ENCODE measurements at places on chromosomes 5 and 9.
A peak's percentile ranks its signal among the peaks of the same experiment; 100 is the strongest.

DNA sequence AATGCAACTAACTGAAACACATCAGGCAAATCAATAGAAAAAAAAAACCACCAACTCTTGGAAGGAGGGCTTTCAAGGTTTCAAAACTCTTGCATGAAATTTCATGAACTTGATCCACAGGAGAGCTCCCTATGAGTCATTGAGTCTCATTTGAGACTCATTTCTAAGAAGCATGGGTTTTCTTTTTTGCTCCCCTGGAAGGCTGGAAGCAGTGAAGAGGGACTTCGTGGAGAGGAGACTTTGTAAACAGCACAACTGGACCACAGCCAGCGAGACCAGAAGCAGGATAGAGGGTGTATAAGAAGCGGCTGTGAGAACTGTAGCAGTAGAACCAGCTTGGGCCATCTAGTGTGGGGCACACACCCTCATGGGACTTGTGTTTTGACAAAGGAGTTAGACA is 41.2 kb upstream of the RAPGEF1 start:
- no peaks in the 10 kb centered on the region for H3K27me3 ChIP-seq
- no peak overlapping the region for H3K4me3 ChIP-seq
- H3K36me3 ChIP-seq = no peaks in the 10 kb centered on the region
- no peak for DNase-seq

- no peak for DNase-seq
- no peak overlapping the region for H3K4me3 ChIP-seq
- no peaks in the 10 kb centered on the region for H3K36me3 ChIP-seq
- no peaks in the 10 kb centered on the region for H3K4me1 ChIP-seq
- no peaks in the 10 kb centered on the region for H3K27me3 ChIP-seq
Measured at GRCh38 chr9:125375820-125376219, 114.2 kb downstream of the GAPVD1 start.

DNA sequence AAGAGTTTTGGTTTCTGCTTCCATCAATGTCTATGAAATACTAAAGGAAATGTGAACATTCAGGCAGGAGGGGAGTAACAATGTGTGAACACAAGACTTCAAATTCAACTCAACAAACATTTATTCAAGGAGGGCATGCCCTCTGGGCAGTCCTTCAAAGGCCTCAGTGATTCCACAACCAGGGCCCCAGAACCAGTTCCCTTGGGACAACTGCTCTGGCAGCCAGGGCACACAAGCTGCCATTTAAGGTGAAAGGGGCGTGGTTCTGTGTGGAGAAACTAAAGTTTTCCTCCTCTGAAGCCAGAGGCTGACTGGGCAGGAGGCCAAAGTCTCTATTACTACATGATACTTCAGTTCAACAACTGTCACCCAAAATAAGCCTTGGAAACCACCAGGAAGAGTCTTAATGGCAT is 3.2 kb downstream of the RBM18 start:
- H3K27me3 ChIP-seq = no peaks in the 10 kb centered on the region
- H3K4me1 ChIP-seq = 0 out of 2 replicates have a peak, but pooled peaks cover 3% of the 10 kb centered on the region
- H3K36me3 ChIP-seq = no peaks in the 10 kb centered on the region
- H3K4me3 ChIP-seq = no peak overlapping the region
- H3K27ac ChIP-seq = no peak overlapping the region

DNA sequence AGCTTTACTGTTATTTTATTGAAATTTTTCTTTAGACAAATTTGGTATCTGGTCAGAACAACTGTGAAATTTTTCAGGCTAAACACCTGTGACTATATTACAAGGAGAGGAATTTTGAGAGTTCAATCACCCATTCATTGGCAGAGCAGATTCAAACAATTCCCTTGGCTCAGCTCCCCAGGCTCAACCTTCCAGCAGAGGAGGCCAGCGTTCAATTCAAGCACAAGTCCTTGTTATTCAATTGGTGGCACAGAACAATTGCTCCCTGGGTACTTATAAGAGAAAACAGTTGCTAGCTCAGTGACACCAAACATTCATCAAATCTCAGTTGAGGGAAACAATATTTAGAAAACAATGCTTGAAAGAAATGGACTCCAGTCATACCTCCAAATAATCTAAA is 83.3 kb downstream of the SUSD1 start:
- H3K4me1 ChIP-seq = 0 out of 2 replicates have a peak, but pooled peaks cover 11% of the 10 kb centered on the region
- no peaks in the 10 kb centered on the region for H3K27me3 ChIP-seq
- no peaks in the 10 kb centered on the region for H3K36me3 ChIP-seq
- H3K27ac ChIP-seq = no peak overlapping the region
- H3K4me3 ChIP-seq = no peak overlapping the region

DNA sequence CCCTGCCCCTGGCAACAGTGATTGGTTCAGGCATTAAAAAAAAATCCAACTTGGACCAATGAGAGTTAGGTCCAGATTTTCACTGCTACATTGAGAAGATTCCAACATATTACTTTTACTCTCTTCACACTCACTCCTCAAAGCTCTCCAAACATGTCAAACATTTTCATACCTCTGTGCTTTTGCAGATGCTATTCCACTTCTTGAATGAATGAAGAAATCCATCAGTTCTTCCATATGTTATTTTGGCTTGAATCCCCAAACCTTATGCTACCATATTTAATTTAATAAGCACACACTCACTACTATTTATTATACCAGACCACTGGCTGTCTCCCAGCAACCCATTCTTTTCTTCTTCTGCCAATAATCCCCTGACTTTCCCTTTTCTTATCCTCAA is 87.1 kb downstream of the PPP2R2B start:
- no peak for DNase-seq
- no peak overlapping the region for H3K27ac ChIP-seq
- H3K27me3 ChIP-seq = no peaks in the 10 kb centered on the region
- H3K36me3 ChIP-seq = no peaks in the 10 kb centered on the region

DNA sequence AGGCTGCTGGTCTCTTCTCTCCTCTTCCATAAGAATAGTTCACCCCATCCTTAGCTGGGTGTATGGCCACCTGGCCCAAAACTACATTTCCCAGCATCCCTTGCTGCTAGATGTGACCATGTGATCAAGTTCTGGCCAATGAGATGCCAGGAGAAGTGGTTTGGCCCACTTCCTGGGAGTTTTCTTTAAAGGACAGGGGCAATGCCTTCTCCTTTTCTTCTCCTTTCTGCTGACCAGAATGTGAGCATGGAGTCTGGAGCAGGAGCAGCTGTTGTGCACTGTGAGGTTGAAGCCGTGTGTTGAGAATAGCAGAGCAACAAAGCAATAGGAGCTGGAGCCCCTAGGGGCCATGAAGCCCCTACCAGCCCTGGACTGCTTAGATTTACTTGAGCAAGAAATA is 36.8 kb downstream of the C9orf50 start:
- no peaks in the 10 kb centered on the region for H3K27me3 ChIP-seq
- H3K4me3 ChIP-seq = no peak overlapping the region
- H3K36me3 ChIP-seq = no peaks in the 10 kb centered on the region
- DNase-seq = peak; percentile 88
- H3K27ac ChIP-seq = peak overlapping the region; percentile 42

DNA sequence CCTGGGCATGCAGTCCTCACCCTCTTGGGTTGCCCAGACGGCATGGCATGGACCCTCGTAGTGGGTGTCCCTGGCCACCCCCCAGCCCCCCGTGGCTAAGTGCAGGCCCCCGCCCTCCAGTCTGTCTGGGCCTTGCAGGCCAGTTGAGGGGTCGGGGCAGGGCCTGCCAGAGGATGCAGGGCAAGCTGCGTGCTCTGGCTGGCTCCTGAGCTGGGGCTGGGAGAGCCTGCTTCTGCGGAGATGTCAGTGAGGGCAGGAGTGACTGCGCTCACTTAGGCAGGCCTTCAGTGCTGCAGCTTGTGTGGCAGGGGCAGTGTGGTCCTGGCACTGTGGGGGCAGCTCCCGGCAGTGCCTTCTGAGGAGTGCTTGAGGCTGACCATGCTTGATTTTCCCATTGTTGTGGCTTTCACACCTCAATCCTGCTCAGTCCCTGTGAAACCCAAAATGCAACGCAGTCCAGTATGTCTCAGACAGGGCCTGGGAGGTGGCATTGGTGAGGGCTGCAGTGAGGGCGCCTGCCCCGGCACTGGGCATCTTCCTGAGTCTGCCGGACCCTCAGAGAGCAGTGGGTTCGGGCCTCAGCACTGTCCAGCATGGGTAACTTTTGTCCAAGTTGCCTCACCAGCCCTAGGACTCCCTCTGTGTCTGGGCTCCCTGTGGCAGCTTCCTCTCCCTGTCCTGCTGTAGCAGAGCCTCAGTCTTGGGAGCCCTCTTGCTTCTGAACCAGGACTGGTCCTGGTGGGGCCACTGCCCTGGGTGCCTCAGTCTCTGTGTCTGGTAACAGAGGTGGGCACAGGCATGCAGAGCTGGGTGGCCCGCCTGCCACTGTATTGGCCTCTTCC is 93.0 kb downstream of the PHF2 start:
- H3K27me3 ChIP-seq = no peaks in the 10 kb centered on the region
- H3K36me3 ChIP-seq = no peaks in the 10 kb centered on the region
- no peak for DNase-seq
- no peak overlapping the region for H3K4me3 ChIP-seq
- no peaks in the 10 kb centered on the region for H3K4me1 ChIP-seq

- peaks cover 19% of the 10 kb centered on the region for H3K4me1 ChIP-seq
- no peak for DNase-seq
- no peaks in the 10 kb centered on the region for H3K36me3 ChIP-seq
- no peak overlapping the region for H3K27ac ChIP-seq
- no peak overlapping the region for H3K4me3 ChIP-seq
- H3K27me3 ChIP-seq = no peaks in the 10 kb centered on the region
Measured at GRCh38 chr9:105502276-105502675, 54.4 kb downstream of the FSD1L start.

DNA sequence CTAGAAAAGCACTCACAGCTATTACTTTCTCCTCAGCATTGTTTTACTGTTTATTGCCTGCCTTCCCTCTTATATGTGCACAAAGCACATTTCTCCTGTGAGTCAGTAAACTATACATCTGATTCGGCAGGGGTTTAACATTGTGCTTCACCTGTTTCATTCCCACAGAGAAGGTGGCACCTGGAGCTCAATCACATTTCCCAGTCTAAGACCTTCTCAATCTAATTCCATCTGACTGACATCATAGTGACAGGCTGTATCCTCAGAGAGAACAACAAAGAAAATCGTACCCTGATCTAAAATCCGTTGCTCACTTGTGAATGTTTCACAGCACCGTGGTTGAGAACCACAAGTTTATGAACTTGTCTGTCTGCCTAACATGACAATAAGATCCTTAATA is 92.4 kb upstream of the CAST start:
- H3K27ac ChIP-seq = no peak overlapping the region
- no peak for DNase-seq
- H3K36me3 ChIP-seq = no peaks in the 10 kb centered on the region
- peaks cover 2% of the 10 kb centered on the region for H3K27me3 ChIP-seq

- no peak for DNase-seq
- 0 out of 2 replicates have a peak, but pooled peaks cover 3% of the 10 kb centered on the region for H3K36me3 ChIP-seq
- H3K4me3 ChIP-seq = no peak overlapping the region
- no peaks in the 10 kb centered on the region for H3K4me1 ChIP-seq
- no peak overlapping the region for H3K27ac ChIP-seq
- H3K27me3 ChIP-seq = no peaks in the 10 kb centered on the region
Measured at GRCh38 chr5:37054391-37054790, 177.8 kb downstream of the NIPBL start.

DNA sequence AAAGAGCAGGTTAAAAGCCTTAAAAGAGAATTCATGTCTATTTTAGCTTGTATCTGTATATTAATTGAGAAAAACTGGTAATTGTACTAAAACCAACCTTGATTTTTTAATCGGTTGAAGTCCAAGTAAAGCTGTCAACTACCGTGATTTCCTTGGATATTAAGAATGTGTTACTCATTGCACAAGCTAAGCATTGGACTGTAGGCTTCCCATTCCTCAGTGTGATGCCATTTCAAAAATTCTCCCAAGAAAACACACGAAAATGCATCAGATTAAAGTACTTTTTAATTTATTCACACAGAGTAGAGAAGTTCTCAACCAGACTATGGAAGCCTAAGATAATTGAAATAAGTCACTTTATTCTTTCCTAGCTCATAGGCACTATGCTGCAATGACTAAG is 761.4 kb upstream of the TYRP1 start:
- no peaks in the 10 kb centered on the region for H3K36me3 ChIP-seq
- H3K27me3 ChIP-seq = no peaks in the 10 kb centered on the region
- no peak overlapping the region for H3K4me3 ChIP-seq
- DNase-seq = no peak
- H3K4me1 ChIP-seq = no peaks in the 10 kb centered on the region

DNA sequence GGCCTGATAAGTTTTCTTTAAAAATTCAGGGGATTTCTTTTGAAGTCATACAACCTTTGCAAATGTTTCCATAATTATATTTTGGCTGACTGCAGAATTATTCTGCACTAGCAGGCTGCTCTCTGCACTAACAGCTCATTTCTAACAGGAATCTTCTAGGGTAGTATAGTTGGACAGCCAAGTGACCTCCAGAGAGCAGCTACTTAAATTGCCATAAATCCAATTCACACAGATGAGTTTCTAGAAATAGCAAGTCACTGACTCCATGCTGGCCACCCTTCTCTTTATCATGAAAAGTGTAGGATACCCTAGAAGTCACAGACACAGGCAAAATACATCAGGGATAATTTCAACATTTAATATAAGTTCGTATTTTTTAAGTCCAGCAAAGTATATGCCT is 110.9 kb upstream of the TARS1 start:
- DNase-seq = no peak
- H3K4me3 ChIP-seq = no peak overlapping the region
- no peak overlapping the region for H3K27ac ChIP-seq
- H3K27me3 ChIP-seq = no peaks in the 10 kb centered on the region
- H3K36me3 ChIP-seq = no peaks in the 10 kb centered on the region

DNA sequence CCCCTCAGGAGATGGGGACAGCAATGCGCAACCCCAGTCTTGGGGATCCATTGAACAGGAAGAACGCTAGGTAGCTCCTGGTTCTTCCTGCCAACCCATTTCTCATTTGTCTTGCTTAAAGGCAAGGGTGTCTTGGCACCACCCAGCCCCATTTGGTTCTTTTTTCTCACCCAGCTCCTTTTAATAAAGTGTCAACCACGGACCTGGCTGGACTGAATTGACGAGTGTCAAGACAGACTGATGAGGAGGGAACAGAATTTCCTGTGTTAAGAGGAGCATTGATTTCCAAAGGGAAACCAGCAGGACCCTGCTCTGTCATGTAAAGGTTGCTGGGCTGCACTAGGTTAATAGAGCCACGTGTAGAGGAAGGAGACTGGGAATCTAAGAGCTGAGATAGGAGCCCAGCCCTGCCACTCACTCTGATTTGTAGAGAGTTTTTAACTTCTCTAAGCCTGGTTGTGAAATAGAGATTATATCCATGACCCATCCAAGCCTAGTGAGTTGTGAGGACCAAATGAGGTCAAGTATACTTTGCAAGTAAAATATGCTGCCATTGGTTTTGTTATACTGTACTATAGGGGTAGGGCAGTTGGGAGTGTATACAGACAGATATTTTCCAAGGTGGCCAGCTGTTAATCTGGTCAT is 33.7 kb downstream of the OSTF1 start:
- no peaks in the 10 kb centered on the region for H3K4me1 ChIP-seq
- H3K4me3 ChIP-seq = no peak overlapping the region
- H3K27me3 ChIP-seq = no peaks in the 10 kb centered on the region

Measured in Caco-2 (cell line).